ENCODE measurements at places on chromosomes 12 and 14. TPM values are rescaled to one million over a fixed set of nuclear protein-coding genes. Genes with fewer than 3 reads are reported as not detected.

The KITLG gene
- total RNA-seq = not detected

The VCPKMT gene
- total RNA-seq = 14.0 TPM

The NDRG2 gene
- total RNA-seq = 1.9 TPM

The KRT71 gene
- not detected for total RNA-seq

GRCh38 chr12:15530361-15530760, 208.1 kb downstream of the PTPRO start:
- DNase-seq = no peak

GRCh38 chr12:120737557-120738251, 12.1 kb downstream of the ACADS start:
- no peak for DNase-seq

- no peak for DNase-seq
These were observed 141.8 kb downstream of the CACNA1C start for GRCh38 chr12:2194571-2194970.

All from natural killer cell treated with Interleukin-12 subunit alpha and Interleukin-12 subunit beta and Interleukin-15 and Interleukin-18, amount 100 ng/mL, for 72 hours (primary cell).